ENCODE measurements at places on chromosomes 16 and 17.

DNA sequence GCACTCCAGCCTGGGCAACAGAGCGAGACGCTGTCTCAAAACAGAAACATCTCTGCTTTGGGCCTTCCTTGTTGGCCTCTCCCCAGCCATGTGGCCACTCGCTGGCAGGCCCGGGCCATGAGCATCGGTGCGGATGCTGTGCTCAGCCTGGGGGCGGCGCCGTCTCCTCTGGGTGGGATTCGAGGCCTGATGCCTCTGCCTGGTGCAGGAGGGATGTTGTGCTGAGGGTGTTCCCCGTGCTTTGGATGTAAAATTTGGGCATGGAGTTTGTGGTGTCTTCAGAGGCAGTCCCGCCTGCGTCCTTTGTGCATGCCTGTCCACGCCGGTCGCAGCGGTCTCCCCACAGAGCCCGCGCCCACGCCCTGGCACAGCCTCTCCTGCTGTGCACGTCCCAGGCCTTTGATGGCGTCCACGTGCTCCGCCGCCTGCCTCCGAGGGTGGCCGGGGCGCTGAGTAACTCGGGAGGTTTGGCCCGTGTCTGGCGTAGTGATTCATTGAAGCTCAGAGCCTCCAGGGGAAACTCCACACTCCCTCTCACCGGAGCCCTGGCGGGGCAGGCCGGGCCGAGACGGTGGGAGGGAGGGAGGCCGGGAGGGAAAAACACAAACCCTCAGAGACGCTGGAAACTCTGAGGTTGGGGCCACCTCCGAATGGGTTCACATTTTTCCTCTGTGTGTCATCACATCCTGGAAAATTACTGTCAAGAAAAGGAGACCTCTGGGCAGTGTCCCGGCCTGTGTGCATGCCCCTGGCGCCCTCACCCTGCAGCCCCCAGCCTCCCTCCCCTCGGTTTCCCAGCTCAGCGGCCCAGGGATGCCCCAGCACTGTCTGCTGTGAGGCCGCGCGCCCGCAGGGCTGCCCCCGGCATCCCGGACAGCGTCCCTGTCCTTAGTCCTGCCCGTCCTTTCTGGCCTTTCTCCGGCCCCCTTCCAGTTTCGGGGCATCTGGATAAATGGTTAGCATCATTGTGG lies 19.0 kb downstream of the CENPX start:
- no peak for DNase-seq

DNA sequence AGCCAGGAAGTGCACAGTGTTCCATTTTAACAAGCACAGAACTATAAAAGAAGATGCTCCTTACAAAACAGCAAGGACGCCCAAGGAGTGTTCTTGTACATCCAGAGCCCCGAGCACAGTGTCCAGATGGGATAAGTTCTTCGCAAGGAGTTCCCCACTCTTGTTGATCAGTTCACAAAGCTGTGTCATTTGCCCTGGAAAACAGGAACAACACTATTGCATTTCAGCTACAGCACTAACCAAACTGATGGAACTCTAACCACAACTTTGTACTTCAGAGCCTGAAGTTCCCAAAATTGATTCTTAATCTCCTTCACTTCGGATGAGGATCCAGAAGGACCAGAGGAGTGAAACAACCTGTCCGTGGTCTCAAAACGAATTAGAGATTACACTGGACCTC lies 5.1 kb downstream of the COPS3 start:
- no peak for DNase-seq

DNA sequence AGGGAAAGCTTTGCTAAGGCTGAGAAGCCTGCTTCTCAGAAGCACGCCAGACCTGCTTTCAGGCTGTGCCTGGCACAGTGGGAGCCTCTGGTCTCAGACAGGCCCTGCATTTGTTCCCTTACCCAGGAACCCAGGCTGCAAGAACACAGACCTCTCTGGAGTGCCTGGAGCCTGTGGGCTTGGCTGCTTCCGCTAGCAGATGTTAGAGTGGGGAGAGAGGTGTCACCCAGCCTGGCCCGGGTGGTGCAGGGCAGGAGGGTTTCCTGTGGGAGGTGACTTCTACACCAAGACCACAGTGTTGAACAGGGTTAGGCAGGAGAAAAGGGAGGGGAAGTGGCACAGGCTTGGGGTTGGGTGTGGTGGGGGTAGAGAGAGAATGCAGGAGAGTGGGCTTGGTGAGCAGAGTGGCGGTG lies 35.8 kb upstream of the ADGRG1 start:
- DNase-seq: no peak

- DNase-seq: no peak
Observed at GRCh38 chr16:53792161-53792951, 88.4 kb downstream of the FTO start.

- DNase-seq: no peak
Observed at GRCh38 chr17:39794249-39794970, 56.7 kb downstream of the GRB7 start.

DNA sequence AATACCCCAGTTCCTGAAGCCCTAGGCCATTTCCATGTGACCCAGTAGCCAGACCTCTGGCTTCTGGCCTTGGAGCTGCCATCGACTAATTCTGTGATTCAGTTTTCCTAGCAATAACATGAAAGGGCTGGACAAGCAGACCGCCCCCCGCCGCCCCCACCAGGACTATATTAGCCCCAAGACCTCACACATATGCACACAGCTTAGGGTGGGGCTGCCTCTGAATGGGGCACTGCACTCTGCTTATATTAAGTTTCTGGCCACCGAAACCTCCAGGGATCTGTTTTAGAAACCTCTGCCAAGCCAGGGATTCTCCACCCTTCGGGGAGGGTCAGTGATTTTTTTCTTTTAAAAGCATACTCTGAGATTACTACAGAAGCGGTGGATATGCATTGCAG lies 2.3 kb downstream of the RAB11FIP4 start:
- DNase-seq: no peak

GRCh38 chr17:83181991-83182619 lies 102.7 kb downstream of the METRNL start:
- DNase-seq: no peak
